ENCODE measurements at places on chromosomes 4 and X. TPM values are rescaled to one million over a fixed set of nuclear protein-coding genes. Genes with fewer than 3 reads are reported as not detected.

The STS gene
- 2.2 TPM for total RNA-seq

The LRCH2 gene
- 3.2 TPM for total RNA-seq

The STPG2 gene
- total RNA-seq = 0.09 TPM

The SLC2A9 gene
- 1.6 TPM for total RNA-seq

The FGF13 gene
- 0.09 TPM for total RNA-seq

The CENPI gene
- 9.5 TPM for total RNA-seq

The TLR2 gene
- total RNA-seq = 1.2 TPM

Data from endothelial cell of coronary artery (primary cell).